ENCODE measurements at places on chromosomes 3 and 15.

GRCh38 chr3:189573004-189573403, 58.2 kb upstream of the TP63 start:
- no peak for DNase-seq

DNA sequence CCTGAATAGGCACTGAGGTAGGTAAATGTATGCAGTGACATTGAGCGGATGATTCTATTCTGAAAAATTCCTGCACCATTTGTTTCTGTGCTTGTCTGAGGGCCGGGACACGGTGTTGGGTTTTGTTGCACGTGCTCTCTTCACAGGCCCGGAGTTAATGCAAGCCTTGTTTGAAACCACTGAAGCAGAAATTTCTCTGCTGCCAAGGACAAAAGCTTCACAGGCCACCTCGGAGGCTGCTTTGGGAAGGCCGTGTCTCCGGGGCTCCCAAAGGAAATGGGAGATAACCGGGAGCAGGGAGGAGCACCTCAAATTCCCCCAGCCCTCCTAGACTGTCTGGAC, 179.4 kb downstream of the OPA1 start:
- DNase-seq: no peak

DNA sequence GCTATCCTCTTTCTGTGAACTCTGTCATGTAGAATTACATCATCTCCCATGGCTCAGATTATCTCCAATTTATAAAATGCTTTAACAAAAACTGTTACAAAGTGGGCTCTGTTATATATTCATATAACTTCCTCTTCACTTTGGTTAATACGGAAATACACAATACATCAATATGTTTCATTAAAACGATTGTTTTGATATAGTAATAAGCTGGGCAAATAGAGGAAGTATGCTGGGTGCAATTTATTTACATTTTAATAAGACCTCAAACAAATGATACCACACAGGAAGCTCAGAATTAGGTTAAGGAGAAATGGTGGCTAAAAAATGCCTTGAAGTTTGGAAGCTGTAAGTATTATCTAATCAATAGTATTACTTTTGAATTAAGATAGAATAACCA, 331.0 kb downstream of the ZBTB20 start:
- DNase-seq: no peak

GRCh38 chr15:69305933-69306568, 7.3 kb downstream of the PAQR5 start:
- DNase-seq: no peak

DNA sequence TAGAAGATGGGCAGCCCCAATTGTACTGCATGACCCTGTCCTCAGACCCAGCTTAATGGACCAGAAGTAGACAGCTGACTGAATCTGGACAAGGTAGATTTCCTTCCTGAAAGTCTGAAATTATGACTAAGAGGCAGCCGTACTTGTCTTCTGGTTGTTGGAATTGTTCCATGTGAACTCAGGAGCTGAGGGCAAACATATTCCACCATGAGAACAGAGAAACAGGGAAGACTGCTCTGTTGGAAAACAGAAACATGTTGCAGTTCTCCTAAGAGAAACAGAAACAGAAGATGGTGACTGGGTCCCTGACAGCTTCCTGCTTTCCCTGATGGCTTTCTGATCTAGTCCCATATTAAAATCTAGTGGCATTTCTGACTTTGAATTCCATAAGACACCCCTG, 24.1 kb downstream of the POPDC2 start:
- no peak for DNase-seq

DNA sequence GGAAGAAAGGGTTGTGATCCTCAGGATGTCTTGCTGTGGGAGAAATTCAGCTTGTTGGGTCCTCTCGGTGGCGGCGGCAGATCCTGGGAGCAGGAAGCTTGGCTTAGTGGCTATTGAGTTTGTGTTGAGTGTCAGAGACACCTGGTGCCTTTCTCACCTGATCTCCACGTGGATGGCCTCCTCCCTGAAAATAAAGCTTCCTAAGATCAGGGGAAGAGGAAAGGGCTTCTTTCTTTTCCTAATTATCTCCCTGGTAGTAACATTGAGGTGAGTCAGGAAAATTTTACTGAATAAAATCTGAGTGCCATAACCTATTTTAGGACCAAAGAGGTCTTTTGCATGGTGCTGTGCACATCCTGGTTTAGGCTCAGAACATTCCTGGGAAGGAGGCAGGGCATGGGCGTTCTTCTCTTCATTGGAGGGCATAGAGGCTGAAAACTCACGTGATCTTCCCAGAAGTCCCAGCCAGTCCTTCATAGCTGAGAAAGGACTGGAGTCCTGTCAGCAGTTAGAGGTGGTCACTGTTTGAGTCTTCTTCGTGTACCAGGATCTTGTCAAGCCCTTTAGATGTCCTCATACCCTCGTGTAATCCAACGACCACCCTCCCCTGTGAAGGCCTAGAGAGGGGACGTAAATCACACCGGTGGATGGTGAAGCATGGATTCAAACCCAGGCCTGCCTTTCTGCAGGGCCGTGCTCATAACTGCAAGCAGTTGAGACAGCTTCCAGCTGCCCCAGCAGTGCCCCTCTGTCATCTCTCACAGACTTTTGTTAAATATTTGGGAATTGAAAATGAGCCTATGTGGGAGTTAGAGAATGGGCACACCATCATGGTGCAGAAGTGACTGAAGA, 1.1 kb downstream of the CMTM8 start:
- DNase-seq: no peak

DNA sequence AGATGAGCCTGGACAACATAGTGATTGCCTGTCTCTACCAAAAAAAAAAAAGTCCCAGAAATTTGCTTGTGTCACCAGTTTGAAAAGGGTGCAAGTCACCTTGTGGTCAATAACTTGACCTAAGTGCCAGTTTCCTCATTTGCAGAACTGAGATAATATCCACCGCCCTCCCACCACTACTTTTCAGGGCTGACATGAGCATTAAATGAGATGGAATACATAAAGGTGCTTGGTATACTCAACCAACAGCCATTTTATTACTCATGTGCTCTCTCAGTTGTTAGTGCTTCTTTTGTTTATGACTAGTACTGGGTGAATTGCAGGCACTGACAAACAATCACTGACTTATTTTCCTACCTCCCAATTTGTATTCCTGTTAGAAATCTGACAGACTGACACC, 340.5 kb upstream of the SATB1 start:
- DNase-seq: no peak

DNA sequence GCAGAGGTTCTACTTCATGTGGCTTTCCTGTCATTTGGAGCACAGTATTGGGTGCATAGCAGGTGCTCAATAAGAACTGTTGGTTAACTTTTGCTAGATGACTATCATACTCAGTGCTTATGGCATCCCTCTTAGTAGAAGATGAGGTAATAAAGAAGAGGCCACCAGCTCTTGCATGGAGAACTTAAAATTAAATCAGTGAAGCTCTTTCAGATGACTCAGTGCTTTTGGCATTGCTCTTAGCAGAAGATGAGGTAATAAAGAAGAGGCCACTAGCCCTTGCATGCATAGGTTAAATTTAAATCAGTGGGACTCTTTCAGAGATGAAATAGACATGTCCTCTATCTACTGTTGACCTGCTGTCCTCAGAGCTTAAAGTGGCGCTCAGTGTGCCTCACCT, 109.4 kb upstream of the FGF7 start:
- no peak for DNase-seq

- DNase-seq: no peak
Observed at GRCh38 chr3:10683106-10683505, 132.9 kb upstream of the SLC6A11 start.

- DNase-seq: no peak
Observed at GRCh38 chr15:61115241-61115640, 113.9 kb downstream of the RORA start.

All from stimulated activated CD4-positive, alpha-beta T cell treated with anti-CD3 and anti-CD28 coated beads, Interleukin-1b, Interleukin-23, amount 100 ng/mL, for 1 hour (primary cell).